ENCODE measurements at places on chromosomes 7 and 10. TPM values are rescaled to one million over a fixed set of nuclear protein-coding genes. Genes with fewer than 3 reads are reported as not detected.

DNA sequence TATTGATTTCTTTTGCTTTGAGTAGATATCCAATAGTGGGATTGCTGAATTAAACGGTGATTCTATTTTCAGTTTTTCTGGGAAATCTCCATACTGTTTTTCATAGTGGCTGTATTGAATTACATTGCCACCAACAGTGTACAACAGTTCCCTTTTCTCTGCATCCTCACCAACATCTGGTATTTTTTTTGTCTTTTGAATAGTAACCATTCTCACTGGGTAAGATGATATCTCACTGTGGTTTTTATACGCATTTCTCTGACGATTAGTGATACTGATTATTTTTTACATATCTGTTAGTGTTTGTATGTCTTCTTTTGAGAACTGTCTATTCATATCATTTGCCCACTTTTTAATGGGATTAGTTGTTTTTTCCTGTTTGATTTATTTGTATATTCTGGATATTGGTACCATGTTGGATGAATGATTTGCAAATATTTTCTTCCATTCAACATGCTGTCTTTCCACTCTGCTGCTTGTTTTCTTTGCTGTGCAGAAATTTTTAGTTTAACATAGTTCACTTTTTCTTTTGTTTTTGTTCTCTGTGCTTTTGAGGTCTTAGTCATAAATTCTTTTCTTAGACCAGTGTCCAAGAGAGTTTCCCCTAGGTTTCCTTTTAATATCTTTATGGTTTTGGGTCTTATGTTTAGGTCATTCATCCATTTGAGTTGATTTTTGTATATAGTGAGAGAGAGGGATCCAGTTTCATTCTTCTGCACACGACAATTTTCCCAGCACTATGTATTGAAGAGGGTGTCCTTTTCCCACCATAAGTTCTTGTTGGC is 584.7 kb downstream of the PHTF2 start:
- DNase-seq, result no peak

Gene HOXA3
- 33.2 TPM for total RNA-seq

Gene CFAP46
- 1.1 TPM for total RNA-seq

GRCh38 chr10:119613741-119614140 is 17.0 kb upstream of the TIAL1 start:
- DNase-seq, result no peak

Gene C7orf33
- total RNA-seq, result not detected

Gene ERVW-1
- not detected for total RNA-seq

GRCh38 chr10:78899996-78900714 is 168.6 kb upstream of the ZMIZ1 start:
- no peak for DNase-seq

Measured in epithelial cell of proximal tubule (primary cell).